Vagina (tissue), 2 donors: ENCODE measurements at places on chromosomes 11 and 22.
A peak's percentile ranks its signal among the peaks of the same experiment; 100 is the strongest.

DNA sequence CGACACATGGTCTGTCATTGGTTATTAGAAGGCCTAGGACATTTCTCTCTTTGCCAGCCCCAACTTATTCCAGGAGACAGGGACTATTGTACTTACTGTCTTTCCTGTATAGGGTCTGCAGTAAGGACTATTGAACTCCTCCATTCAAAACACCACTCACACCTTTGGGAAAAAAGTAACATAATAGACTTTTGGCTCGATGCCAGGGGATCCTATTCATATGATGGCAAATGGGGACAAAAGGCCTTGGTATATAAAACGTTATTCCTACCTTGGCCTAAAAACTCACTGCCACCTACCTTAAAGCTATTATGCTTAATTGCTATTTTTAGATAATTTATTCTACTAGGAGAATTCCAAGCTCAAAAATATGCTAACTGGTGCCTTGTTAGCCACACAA, 6.3 kb upstream of the NDUFC2 start:
- DNase-seq: no peak

DNA sequence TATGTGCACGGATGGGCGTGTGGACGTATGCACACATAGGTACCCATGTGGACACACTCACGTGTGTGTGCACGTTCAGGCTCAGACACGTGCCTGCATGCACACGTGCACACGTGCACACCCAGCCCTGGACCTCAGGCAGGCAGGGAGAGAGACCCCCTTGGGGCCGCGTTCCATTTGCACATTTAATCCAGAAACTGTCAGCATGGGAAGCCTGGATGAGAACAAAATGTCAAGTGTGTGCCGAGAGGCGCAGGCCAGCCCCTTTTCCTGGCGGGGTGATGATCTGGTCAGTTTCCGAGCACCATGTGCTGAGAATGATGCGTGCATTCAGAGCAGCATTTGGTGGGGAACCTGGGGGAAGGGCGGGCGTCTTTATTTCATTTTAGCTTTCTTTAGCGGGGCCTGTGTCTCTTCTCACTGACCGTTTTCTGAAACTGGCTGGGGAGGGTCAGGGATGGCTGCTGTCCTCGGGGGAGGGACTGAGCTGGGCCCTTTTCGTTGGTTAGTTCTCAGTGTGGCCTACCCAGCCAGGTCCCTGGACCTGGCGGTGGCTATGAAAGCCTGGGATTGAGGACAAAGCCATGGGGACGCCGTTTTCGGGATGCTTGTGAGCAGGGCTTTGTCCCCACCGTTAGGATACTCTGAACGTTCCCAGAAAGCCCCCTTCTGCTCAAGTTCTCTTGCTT, 96.3 kb downstream of the KCNQ1 start:
- no peak for DNase-seq

DNA sequence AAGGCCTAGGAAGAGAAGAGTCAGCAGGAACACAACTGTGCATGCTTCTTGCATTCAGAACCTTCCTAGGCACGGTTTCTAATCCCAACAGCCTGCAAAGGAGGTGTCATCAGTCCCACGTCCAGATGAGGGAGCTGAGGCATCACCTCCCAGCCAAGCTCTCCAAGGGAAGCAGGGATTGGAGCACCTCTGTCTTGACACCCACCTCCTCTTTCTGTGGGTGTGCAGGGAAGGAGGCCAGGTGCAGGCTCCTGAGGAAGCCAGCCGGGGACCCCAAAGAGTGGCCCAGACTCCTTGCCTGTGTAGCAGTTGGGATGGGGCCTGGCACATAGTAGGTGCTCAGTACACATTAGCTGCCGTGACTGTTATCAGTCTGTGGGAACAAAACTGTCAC, 2.0 kb downstream of the PNPLA5 start:
- no peak for DNase-seq

- no peak for DNase-seq
These were observed 65.1 kb upstream of the RASD2 start for GRCh38 chr22:35475545-35475944.

- DNase-seq: peak; percentile 37
These were observed 91.2 kb downstream of the TEAD1 start for GRCh38 chr11:12765428-12765827.
